Metanephros (tissue), 2 donors: ENCODE measurements at places on chromosomes 13 and 19. TPM values are rescaled to one million over a fixed set of nuclear protein-coding genes. Genes with fewer than 3 reads are reported as not detected.

Gene CFAP97D2
- not detected for total RNA-seq

Gene CLEC11A
- total RNA-seq, result 61.6 TPM

Gene MRPL57
- total RNA-seq, result 35.7 TPM

Gene ZNF296
- 0.58 TPM for total RNA-seq

Gene CEACAM6
- total RNA-seq, result 1.1 TPM

Gene NCCRP1
- total RNA-seq, result 2.3 TPM

Gene ZNF730
- total RNA-seq, result 9.1 TPM

Gene ZNF700
- total RNA-seq, result 15.2 TPM
